ENCODE measurements at places on chromosomes 6 and 20.

GRCh38 chr6:80105972-80106417 lies 476 bp upstream of the BCKDHB start:
- no peak for DNase-seq

GRCh38 chr6:80304014-80304413 lies 197.5 kb downstream of the BCKDHB start:
- no peak for DNase-seq

- DNase-seq, result no peak
These were observed 47.3 kb upstream of the STXBP5 start for GRCh38 chr6:147156799-147157382.

GRCh38 chr20:45832619-45833018 lies 980 bp upstream of the SNX21 start:
- no peak for DNase-seq

- DNase-seq, result no peak
These were observed 159.2 kb downstream of the RPS12 start for GRCh38 chr6:132973514-132973993.

DNA sequence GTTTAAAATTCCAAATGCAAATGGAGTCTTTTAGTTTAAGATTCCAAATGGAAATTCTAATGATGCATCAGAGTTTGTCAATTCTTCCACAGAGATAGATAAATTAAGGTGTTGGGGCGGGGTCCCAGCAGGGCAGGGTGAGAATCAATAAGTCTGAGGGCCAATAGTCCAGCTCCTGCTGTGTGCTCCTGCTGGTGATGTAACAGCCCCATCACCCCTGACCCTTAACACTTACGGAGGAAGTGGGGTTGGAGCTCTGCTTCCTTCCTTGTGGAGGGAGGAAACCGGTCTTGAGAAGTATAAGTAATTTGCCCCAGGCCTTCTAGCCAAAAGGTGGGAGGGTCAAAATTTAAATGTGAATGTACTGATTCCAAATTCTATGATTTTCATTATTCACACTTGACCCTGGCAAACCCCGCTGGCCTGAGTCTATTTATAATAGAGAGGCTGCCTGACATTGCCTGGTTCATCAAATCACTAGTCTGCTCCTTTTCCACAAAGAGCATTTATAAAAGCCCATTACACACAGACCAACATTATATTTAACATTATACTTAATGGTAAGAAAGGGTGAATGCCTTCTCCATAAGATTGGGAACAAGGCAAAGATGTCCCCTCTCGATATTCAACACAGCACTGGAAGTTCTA lies 17.2 kb downstream of the ZBTB2 start:
- DNase-seq, result no peak

DNA sequence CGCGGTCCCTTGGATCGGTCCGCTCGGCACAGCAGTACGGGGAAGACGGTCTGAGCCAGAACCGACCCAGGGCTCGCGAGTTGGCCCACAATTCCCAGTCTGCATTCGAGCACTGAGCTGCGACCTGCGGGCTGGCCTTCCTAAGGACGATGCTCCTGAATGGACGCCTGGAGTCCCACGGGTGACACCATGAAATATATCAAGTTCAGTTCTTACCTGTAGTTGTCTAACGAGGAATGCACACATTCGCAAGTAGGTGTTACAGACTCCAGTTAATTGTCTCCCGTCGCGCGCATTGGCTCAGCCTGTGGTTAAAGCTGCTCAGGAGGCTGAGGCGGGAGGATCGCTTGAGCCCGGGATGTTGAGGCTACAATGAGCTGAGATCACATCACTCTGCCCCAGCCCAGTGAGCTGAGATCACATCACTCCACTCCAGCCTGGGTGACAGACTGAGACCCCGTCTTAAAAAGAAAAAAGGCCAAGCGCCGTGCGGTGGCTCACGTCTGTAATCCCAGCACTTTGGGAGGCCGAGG lies 802 bp downstream of the PEX7 start:
- DNase-seq, result no peak

DNA sequence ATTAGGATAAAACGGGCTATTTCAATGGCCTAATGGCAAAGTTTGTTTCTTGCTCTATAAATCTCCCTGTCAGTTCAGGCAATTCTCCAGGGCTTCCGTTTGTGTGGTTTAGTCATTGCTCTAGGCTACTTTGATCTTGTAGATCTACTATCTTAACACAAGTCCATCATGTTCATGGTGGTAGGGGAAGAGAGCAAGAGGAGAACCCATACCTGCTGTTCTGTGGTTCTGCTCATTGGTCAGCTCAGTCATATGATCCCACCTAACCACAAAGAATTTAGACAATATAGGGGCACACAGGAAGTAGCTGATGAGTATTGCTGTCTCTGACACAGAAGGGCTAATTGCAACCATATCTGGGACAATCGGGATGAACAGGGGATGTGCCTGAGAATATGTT lies 4.9 kb upstream of the DEK start:
- no peak for DNase-seq

DNA sequence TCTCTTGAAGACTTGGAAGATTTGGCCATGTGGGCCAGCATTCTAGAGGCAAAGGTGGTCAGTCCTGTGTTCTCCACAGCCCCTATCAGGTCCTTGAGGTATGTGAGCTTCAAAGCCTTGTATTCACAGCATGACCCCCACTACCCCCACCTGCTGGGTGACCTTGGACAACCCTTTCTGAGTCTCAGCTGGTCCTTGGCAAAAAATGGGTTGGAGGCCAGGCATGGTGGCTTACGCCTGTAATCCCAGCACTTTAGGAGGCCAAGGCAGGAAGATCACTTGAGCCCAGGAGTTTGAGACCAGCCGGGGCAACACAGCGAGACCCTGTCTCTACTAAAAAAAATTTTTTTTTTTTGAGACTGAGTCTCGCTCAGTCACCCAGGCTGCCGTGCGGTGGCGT lies 42.6 kb downstream of the UBE2V1 start:
- DNase-seq, result no peak

- no peak for DNase-seq
These were observed 2.0 kb downstream of the NEDD9 start for GRCh38 chr6:11230158-11231107.

- no peak for DNase-seq
These were observed 1.9 kb downstream of the L3MBTL3 start for GRCh38 chr6:130020073-130020906.

- DNase-seq, result no peak
These were observed 17.0 kb downstream of the PCK1 start for GRCh38 chr20:57577679-57578475.

- no peak for DNase-seq
These were observed 135.5 kb upstream of the AGPAT4 start for GRCh38 chr6:161409353-161409752.

All from NCI-H187 treated with DMSO at 0.1 percent for 48 hours (cell line).